Sigmoid colon (tissue), 7 donors: ENCODE measurements at places on chromosomes 4 and X. TPM values are rescaled to one million over a fixed set of nuclear protein-coding genes. Genes with fewer than 3 reads are reported as not detected.
A peak's percentile ranks its signal among the peaks of the same experiment; 100 is the strongest.

DNA sequence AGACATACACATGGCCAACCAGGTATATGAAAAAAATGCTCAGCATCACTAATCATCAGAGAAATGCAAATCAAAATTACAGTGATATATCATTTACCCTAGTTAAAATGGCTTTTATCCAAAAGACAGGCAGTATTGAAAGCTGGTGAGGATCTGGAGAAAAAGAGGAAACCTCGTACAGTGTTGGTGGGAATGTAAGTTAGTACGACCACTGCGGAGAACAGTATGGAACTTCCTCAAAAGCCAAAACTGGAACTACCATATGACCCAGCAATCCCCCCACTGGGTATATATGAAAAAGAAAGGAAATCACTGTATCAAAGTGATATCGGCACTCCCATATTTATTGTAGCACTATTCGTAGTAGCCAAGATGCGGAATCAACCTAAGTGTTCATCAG is 23.4 kb downstream of the ABHD18 start:
- H3K4me1 ChIP-seq, result no peaks in the 10 kb centered on the region
- H3K27me3 ChIP-seq, result no peaks in the 10 kb centered on the region
- DNase-seq, result no peak
- H3K36me3 ChIP-seq, result no peaks in the 10 kb centered on the region

DNA sequence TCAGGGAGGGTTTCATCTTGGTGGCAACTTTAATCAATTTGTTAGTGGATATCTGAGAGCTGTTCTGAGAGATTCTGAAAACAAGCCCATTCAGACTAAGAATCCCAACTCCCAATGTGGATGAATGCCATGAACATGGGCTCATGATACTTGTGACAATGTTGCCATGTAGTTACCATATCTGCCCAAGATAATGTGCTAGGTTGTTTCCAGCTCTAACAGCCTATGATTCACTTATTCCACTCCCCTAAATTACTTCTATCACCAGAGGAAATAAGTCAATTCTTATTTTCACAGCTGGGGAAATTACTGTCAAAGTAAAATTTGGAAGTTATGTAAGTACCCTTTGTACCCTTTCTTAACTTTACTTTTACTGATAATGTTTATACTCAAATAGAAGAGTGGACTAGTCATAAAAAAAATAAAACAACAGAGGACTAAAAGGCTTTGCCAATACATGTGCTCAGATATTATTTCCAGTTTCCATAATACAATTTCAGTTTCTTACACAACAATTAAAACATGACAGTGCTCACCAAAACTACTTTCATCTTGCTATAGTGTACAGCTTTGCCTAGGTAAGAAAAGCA is 1101.7 kb upstream of the INTU start:
- no peaks in the 10 kb centered on the region for H3K27me3 ChIP-seq
- no peak overlapping the region for H3K27ac ChIP-seq
- H3K4me3 ChIP-seq, result no peak overlapping the region
- H3K4me1 ChIP-seq, result no peaks in the 10 kb centered on the region
- H3K36me3 ChIP-seq, result no peaks in the 10 kb centered on the region
- DNase-seq, result no peak

GRCh38 chr4:80058740-80059139 is 14.3 kb downstream of the ANTXR2 start:
- no peak for DNase-seq
- H3K27ac ChIP-seq, result peak overlapping the region; percentile 40
- no peaks in the 10 kb centered on the region for H3K27me3 ChIP-seq
- H3K36me3 ChIP-seq, result peaks cover 53% of the 10 kb centered on the region
- H3K4me1 ChIP-seq, result peaks cover 80% of the 10 kb centered on the region

GPRASP1 gene
- total RNA-seq, result 25.7 TPM

GRCh38 chrX:135087867-135088266 is 32.5 kb downstream of the ETDB start:
- no peak for DNase-seq
- H3K27me3 ChIP-seq, result no peaks in the 10 kb centered on the region
- no peak overlapping the region for H3K27ac ChIP-seq
- no peaks in the 10 kb centered on the region for H3K4me1 ChIP-seq
- no peak overlapping the region for H3K4me3 ChIP-seq
